GM13977 (cell line): ENCODE measurements at places on chromosomes 5 and 9.

GRCh38 chr5:120151825-120152224 lies 312.3 kb upstream of the PRR16 start:
- DNase-seq: no peak

DNA sequence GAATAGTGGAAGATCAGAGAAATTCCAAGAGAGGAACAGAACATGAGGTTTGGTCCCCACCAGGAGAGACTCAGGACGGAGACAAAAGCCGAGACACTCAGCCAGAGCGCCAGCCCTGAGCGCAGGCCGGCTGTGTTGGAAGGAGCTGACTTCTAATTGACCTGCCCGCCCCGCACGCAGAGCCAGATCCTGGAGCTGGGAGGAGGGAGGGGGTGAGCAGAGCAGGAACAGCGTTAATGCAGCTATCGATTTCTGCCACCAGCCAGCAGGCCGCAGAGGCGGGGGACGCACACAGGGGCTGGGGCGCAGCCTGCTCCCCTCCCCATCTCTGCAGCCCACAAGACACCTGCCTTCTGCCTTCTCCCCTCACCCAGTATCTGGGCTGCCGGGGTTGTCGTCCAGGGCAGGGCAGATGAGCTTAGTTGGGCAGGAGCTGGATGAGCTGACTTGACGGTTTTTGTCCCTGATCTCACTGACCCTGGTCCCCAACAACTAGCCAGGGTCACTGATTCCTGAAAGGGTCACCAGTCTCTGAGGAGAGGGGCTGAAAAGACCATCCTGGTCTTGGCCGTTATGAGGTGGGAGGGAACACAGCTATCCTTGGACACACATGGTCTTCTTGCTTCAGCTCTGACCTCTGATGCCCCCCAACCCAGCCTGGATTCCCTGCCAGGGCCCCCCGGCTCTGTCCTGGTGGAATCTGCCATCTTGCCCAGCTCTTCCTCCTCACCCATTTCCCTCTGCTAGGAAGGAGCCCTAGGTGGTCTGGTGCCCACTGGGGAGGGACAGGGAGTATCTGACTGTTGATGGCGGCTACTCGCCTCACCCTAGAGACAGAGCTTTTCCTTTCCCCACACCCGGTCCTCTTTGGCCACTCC lies 29.8 kb downstream of the CXXC5 start:
- DNase-seq: no peak

DNA sequence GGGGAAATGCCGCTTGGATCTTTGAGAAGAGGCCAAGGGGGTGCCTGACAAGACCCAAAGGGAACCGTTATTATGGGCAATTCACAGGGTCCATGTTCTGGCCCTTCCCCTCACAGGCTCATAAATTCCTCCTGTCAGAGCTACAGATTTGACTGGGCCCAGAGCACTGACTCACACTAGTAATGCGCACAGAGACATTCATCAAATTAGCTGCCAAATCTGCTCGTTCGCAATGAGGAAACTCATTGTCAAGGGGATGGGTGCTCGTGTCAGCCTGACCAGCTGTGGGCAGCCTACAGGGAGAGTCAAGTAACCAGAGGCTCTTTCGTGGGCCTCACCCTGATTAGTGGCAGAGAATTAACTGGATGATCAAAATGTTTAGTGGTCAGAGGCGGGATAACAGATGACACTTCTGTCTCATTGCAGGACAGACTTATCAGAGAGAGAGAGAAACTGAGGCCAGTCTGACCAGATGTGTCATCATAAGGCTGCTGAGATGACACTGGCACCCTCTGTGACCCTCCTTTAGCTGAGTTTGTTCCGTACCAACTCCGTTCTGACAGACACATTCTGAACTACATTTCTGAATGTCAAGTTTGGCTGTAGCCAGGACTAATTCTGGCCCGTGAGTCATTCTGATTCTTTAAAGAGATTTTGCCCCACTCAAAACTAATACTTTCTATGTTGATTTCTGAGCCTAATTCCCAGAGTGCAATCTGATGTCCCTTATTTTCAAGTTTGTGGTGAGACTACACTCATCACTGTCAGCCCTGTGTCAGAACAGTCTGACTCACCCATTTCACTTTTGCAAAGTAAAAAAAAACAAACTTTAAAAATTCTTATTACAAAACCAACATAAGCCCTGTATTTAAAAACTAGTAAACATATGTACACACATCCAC lies 377.1 kb downstream of the ACTL7B start:
- DNase-seq: no peak

DNA sequence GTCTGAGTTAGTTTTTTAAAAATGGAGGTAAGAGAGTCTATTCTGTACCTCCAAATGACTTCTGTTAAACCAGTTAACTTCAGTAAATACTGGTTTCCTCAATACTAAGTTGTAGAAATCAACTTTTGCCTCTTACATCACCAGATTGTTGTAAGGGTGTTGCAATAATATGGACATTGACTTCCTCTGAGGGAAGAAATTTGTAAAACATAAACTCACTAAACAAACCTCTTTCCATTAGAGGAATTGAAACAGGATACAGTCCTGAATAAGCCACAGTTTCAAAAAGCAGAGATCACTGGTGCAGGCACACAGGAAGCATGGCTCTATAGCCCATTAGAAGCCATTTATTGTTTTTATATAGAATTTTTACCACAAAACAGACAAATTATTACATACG lies 32.7 kb upstream of the SLCO6A1 start:
- no peak for DNase-seq

- DNase-seq: no peak
Observed at GRCh38 chr9:138066049-138066448, 188.5 kb downstream of the CACNA1B start.

- no peak for DNase-seq
Observed at GRCh38 chr5:76305269-76305668, 97.8 kb upstream of the IQGAP2 start.

DNA sequence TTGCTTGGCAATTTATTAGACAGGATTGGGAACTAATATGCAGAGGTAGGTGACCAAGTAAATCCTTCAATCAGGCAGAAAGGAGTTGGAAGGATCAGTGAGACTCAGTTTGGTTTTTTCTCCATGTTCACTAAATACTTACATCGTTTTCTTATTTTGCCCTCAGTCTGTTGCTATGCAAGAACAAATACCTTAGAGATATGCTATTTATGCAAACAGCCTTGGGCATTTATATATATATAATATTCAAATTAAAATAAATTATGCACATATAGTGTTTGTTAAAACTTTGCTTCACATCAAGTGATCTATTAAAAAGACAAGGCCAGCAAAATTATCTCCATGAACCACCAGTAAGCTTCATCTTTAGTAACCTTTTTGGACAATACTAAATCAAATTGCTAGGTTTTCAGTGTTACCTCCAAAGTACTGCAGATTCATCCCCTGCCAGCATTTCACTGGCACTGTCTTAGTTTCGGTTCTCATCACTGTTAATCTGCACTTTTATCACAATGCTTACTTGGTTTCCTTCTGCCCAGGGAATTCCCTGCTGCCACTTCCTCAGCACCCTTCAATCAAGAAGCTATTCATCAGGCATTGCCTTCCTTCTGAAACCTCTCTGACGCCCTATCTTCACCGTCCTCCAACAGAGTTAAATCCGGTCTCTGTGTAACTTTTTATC lies 26.0 kb upstream of the LIFR start:
- DNase-seq: no peak

GRCh38 chr5:138803285-138803684 lies 50.1 kb downstream of the CTNNA1 start:
- DNase-seq: no peak

GRCh38 chr9:10697044-10697443 lies 84.2 kb upstream of the PTPRD start:
- DNase-seq: no peak

- no peak for DNase-seq
Observed at GRCh38 chr5:117058740-117059139, 484.1 kb upstream of the SEMA6A start.

DNA sequence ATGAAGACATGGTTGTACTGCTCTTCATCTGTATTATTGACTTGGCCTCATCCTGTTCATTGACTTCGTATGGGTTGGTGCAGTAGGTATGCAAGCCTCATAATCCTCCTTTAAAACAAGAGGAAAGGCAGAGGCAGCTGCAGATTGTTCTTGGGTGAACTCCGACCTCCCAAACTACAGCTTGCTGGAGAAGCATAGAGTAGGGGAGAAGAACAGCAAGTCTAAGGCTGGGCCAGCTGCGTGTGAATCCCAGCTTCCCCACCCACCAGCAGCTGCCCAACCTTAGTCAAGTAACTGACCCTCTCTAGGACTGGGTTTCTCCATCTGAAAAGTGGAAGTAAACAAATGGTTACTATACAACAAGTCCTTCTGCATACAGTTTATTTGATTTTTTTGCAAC lies 114.5 kb upstream of the WWC1 start:
- no peak for DNase-seq

DNA sequence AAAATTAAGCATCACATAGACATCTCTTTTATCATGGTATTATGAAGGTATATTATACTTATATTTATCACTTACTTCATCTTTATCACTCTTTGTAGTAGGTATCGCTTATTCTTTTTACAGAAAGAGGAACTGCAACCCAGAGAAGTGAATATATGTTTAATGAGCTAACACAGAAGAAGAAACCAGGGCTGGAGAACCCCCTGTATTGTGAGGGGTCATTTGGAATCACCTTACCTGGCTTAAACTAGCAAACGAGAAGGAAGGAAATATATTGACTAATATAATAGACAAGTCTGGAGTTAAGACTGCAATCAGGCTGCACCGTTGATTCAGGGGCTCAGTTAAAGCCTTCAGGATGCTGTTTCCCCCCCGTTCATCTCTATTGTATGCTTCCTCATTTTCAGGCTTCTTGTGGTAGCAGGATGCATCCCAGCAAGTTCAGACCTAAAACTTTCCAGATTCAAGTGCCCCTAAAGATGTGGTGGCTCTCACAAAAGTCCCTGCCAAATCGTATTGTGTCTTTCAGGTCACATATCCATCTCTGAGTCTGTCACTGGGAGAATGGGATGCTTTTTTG lies 146.4 kb downstream of the GCNT1 start:
- DNase-seq: peak; percentile 58

GRCh38 chr5:73694089-73694488 lies 68.1 kb downstream of the ARHGEF28 start:
- DNase-seq: peak; percentile 18

GRCh38 chr5:150490296-150490669 lies 17.6 kb upstream of the NDST1 start:
- DNase-seq: no peak

- no peak for DNase-seq
Observed at GRCh38 chr9:128276574-128277270, 646 bp downstream of the SWI5 start.
